Naive B cell (primary cell): ENCODE measurements at places on chromosomes 7 and 10. TPM values are rescaled to one million over a fixed set of nuclear protein-coding genes. Genes with fewer than 3 reads are reported as not detected.

ANXA8 gene
- polyA plus RNA-seq, result not detected

DPCD gene
- polyA plus RNA-seq, result 1.2 TPM

DDIT4 gene
- polyA plus RNA-seq, result 85.3 TPM

IQUB gene
- polyA plus RNA-seq, result not detected

SLC25A13 gene
- 14.3 TPM for polyA plus RNA-seq

HTR5A gene
- polyA plus RNA-seq, result not detected

RNF148 gene
- not detected for polyA plus RNA-seq

INA gene
- not detected for polyA plus RNA-seq
